Thoracic aorta (tissue), 2 donors: ENCODE measurements at places on chromosomes 6 and 20. TPM values are rescaled to one million over a fixed set of nuclear protein-coding genes. Genes with fewer than 3 reads are reported as not detected.

DNA sequence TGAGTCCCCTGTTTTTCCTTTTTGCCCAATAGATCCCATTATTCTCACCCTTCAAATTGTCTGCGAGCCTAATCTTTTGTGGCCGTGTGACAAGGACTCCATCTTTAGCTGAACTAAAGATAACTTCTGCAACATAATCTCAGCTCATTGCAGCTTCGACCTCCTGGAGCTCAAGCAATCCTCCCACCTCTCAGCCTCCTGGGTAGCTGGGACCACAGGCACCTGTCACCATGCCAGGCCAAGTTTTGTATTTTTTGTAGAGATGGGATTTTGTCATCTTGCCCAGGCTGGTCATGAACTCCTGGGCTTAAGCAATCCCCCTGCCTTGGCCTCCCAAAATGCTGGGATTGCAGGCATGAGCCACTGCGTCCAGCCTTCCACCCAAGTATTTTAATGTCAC is 161.0 kb downstream of the GJA1 start:
- no peak for DNase-seq

DNA sequence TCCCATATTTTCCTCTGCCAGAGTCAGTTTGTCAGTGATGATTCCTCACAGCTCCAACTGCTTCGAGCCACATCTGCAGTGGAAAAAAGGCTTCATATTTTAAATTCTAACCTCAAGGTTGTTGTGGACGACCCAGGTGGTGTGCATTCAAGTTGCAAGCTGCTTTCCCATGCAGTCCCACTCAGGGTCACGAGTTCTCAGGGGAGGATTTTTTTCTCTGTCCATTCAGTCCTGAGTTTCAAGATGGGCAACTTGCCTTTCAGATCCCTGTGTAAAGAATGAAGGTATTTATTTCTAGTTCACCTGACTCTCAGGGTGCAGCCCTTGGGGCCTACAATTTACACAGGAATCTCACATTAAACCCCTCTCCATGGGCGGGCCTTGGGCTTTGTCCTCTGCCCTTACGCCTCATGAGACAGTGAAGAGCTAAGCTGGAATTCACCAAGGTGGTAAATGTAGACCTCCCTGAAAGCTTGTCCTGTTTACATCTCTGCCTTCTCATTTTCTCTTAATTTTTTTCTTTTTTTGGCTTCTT is 65.9 kb downstream of the TPD52L1 start:
- no peak for DNase-seq

DNA sequence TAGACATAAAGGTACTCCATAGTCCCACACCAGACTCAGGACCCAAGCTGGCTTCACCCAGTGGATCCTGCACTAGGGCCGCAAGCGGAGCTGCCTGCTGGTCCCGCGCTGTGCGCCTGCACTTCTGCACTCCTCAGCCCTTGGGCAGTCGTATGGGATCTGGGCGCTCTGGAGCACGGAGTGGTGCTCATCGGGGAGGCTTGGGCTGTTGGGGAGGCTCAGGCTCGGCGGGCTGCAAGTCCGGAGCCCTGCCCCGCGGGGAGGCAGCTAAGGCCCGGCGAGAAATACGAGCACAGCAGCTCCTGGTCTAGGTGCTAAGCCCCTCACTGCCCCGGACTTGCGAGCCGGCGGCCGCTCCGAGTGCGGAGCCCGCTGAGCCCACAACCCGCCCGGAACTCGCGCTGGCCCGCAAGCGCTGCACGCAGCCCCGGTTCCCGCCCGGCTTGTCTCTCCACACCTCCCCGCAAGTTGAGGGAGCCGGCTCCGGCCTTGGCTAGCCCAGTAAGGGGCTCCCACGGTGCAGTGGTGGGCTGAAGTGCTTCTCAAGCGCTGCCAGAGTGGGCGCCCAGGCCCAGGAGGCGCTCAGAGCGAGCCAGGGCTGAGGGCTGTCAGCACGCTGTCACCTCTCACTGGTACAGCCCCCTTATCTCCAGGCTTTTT is 33.4 kb upstream of the GCNT2 start:
- no peak for DNase-seq

DNA sequence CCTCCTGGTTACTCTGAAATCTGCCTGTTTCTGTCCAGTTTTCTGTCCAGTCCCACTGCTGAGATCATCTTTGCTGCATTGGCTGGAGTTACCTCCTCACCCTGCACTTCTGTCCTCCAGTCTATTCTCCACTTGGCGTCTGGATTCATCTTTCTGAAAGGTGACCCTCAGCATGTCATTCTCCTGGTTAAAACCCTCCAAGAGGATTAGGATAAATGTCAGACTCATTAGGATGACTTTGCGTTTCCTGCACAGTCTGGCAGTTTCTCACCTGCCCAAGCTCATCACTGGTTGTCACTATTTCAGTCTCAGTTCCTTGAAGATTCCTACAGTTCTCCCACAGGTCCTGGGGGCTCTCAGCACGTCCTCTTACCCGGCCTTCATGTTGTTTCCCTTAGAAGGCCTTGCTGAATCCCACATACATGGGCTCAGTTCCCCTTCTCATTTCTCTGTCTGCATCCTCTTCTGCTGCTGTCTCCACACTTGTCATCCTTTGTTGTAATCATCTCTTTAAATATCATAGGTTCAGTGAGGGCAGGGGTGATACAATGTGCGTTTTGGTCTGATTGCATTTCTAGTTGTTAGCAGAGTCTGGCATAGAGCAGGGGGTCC is 374.8 kb downstream of the QKI start:
- no peak for DNase-seq

- no peak for DNase-seq
Measured at GRCh38 chr6:137222381-137222780, 3.2 kb upstream of the IFNGR1 start.

The NOX3 gene
- not detected for total RNA-seq

The HRH3 gene
- not detected for total RNA-seq
